H54 (cell line): ENCODE measurements at places on chromosomes 1 and 21.

DNA sequence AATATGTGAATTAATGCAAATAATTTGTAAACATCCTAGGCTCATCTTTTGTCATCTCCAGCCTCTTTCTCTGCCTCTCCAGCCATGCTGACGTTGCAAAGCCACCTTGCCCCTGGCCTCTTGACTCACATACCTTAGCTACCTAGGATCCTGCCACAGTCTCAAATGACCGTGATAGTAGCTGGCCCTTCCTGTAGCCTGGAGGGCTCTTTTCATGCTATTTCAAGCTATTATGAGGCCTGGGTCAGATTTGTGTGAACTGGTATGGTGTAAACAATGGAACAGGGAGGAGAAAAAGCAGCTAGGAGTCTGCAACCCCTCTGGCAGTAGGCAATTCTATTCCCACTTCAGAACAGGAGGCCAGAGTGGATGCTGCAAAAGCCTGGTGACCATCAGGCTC lies 337.7 kb downstream of the DISC1 start:
- no peak for DNase-seq

GRCh38 chr21:32544697-32545096 lies 40.6 kb downstream of the TCP10L start:
- DNase-seq: no peak

DNA sequence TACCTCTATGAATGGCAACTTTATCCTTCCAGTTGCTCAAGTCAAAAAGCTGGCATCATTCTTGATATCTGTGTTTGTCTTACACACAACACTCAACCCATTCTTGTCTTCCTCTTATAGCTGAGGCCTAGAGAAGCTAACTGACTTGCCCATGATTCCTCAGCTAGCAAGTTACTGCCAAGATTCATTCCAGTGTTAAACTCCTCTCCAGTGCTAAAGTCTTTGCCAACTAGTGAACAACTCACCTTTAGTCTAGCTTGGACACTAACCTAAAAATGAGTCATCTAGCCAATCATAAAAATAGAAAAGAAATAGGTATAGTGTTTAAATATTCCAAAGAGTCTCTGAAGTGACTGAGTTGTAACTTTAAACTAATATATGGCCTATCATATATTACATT lies 45.6 kb upstream of the RGS2 start:
- no peak for DNase-seq

DNA sequence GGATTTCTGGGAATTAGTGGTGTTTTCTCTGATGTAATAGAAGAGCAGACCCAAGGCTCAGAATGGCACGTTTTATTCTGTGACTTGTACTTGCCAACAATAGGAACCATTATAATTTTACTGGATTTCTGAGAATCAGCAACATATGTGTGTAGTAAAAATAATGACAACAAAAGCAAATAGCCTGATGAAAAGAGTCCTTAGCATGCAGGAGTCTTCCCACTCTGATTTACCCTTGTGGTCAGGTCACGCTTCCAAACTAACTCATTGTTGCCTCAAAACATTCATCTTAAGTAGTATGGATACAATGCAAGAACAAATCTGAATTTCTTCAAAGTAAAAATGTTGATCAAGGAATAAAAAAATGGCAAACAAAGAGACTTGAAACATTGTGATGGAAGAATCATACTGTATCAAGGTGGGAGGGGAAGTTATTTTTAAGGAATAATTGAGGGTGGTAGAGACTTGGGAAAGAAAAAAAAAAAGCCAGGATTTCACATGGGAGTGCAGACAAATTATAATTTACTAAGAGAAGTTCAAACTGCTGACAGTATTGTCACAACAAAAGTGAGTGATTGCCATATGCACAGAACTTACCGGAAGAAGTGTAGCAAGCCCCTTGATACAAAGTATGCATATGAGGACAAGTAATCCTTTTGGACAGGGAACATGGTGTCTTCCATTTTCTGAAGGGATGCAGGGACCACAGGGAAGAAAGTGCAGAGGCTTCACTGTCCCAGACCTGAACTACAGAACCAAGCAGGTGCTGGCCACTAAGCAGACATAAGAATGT lies 31.2 kb upstream of the RGL1 start:
- no peak for DNase-seq

GRCh38 chr1:171292799-171293198 lies 21.2 kb upstream of the FMO4 start:
- no peak for DNase-seq

GRCh38 chr1:204878621-204879234 lies 8.1 kb downstream of the NFASC start:
- no peak for DNase-seq

GRCh38 chr1:118999348-119000071 lies 11.4 kb upstream of the TBX15 start:
- no peak for DNase-seq

DNA sequence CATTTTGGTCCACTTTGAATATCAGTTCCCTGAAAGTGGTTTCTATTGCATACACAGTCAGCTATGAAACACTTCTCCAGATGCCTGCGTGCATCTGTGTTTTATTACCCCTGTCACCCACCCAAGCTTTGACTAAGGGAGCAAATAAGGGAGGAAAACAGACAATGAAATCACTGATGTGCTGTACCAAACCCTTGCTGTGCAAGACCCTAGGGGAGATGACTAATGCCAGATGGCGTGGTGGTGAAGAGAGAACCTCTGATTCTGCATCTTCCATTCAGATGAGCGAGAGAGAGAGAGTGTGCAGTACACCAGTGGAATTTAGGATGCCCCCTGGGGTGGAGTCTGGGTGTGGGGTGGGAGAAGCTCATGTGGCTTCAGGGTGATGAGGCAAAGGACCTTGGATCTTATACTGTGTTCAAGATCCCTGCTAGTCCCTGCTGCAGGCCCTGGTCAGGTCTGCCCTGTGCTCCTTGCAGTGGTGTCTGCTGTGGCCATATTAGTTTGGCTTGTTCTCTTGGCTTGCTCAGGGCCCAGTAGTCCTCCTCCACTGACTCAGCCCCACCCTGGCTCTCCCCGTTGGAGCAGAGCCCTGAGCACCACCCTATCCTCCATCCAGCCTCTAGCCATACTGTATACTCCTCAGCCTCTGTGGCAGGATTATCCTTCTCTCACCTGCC lies 18.5 kb downstream of the CLCA1 start:
- DNase-seq: no peak

DNA sequence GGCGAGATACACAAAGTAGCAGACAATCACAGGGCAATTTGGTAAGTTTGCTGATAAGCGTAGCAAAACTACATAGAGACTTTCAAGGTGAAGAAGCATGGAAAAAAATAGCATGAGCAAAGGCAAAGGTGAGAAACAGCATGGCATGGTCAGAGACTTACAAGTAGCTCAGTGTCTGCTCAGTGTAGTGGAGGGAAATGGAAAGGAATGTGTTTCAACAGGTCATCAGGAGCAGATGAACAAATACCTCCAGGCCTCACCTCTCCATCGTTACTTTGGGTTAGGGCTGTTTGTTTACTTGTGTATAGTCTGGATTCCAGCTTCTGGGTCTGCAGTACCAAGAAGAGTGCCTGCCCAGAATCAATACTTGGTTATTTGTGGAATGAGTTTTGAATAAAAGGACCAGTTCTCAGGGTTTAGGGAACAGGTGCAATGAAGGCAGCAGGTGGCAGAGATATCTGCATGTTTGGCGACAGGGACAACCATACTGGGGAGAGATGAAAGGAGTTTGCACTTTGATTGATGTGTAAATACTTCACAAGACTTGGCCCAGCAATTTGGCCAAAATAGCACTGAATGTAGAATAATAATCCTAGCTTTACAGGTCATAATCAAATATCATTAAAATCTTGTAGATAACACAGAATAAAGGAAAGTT lies 97.0 kb upstream of the FGGY start:
- no peak for DNase-seq

DNA sequence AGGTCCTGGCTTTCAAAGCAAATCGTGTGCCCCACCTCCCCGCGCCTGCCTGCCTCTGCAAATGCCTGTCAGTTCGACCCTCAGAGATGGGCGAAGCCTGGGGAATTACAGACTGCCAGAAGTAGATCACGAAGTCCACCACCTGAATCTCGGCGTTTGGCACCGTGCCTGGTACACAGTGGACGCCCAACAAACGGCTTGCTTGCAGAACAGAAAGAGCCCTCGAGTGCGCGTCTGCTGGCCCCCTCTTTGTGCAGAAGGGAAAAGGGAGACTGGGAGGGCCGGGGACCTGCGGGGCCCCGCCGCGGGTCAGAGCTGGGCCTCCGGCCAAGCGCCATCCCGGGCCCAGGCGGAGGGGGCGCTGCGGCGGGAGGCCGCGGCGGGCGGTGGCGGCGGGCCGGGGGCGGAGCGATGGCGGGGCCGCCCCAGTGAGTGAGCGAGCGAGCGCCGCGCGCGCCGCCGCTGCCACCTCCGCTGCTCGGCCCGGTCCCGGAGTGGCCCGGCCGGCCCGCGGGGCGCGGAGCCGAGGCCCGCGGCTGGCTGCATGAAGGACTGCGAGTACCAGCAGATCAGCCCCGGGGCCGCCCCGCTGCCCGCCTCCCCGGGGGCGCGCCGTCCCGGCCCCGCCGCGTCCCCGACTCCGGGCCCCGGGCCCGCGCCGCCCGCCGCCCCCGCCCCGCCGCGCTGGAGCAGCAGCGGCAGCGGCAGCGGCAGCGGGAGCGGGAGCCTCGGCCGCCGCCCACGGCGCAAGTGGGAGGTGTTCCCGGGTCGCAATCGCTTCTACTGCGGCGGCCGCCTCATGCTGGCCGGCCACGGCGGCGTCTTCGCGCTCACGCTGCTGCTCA lies at the start of gene ZDHHC18:
TSS of gene ZDHHC18 (plus strand) at position 428 of the 845 bp plus-strand sequence. CDS start at position 545, 117 bp downstream.
- DNase-seq: peak; percentile 61

- peak; percentile 70 for DNase-seq
Observed at GRCh38 chr1:1430114-1430982, 5.1 kb upstream of the VWA1 start.

GRCh38 chr21:39650801-39651200 lies 38.1 kb downstream of the B3GALT5 start:
- no peak for DNase-seq

DNA sequence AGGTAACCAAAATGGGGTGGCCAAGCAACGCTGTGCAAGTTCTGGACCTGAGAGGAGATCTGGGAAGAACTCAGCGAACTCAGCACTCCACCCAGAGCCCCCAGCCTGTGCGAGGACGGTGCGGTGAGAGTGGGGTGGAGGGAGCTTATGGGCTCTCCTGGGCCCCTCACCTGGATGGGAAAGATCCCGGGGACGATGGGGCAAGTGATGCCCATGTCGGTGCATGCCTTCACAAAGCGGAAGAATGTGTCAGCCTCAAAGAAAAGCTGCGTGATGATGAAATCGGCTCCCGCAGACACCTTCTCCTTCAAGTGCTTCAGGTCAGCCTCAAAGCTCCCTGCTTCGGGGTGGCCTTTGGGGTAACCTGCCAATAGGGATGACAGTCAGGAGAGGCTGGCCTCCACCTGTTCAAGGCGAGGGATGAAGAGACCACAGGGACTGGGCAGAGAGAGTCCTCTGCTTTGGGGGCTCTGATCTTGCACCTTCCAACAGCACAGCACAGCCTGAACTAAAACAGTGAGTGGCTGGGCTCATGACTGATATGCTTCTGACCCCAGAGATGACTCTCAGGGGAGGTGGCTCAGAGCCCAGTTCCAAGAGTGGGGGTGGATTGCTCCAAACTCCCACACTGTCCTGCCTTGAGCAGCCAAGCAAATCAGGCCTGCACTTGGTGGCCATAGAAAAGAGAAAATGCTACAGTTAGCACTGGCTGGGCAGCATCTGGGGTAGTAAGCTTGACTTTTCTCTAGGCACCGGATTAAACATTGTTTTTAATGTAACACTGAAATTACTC lies 9.5 kb downstream of the MTHFR start:
- DNase-seq: no peak

- DNase-seq: peak; percentile 92
Observed at GRCh38 chr1:161082996-161083747, 6.2 kb downstream of the NECTIN4 start.

DNA sequence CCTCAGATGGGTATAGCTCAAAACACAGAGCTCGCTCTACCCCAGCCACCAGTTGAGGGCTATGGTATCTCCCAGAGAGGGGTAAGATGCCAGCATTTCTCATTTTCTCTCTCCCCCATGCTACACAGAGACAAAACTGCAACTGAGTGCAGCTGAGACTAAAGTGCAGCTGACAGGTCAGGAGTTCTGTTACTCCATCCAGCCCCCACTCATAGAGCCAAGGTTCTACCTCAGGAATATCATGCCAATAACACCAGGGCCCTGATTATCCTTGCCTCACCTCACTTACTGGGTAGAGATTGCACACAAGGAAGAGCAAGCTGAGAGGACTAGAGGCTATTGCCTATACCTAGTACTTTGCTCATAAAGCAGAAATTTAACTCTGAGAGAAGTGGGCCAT lies 34.6 kb downstream of the DPYD start:
- DNase-seq: no peak

- no peak for DNase-seq
Observed at GRCh38 chr1:54498383-54499096, 49.5 kb upstream of the ACOT11 start.

- DNase-seq: no peak
Observed at GRCh38 chr1:36542024-36542961, 59.6 kb upstream of the CSF3R start.

DNA sequence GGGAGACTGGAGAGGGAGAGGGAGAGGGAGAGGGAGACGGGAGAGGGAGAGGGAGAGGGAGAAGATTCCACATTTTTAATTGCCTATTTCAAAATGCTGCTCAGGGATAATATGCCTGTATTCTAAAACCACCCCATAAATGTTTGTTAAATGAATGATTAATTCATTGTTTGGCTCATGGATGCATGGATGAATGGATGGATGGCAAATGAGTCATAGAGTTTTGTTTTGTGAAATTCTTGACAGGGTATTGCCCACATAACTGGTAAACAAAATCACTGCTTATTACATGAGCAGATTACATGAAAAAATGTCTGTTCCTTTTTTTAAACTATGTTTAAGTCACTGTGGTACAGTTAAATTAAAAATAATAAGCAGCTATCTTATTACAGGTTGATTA lies 220.4 kb downstream of the ZP4 start:
- no peak for DNase-seq

DNA sequence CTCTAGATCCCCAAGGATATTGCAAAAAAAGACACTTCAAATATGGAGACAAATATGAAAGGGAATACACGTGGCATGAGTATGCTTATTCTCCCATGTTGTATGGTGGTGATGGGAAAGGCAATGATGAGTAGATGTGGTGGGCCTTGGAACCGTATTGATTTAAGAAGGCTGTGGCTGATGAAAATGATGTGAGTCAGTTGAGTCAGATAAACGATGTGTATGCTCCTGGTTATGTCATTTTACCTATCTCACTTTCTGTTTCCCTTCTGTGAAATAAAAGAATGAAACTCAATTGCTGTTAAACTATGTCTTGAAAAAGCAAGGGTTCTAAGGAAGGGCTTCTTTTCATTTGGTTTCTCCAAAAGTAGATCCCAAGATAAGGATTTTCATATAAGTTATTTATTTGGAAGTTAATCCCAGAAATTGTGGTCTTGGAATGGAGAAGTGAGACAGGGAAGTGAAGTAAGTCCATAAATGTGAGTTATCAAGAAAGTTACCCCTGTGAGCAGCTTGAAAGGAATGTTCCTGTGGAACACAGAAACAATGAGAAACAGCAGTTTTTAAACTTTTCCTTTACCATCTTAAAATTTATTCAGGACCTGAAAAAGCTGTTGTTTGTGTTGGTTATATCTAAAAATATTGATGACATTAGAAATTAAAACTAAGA lies 292.0 kb downstream of the DUSP10 start:
- no peak for DNase-seq
